Fibroblast of pulmonary artery (primary cell): ENCODE measurements at places on chromosomes 12 and 14.

DNA sequence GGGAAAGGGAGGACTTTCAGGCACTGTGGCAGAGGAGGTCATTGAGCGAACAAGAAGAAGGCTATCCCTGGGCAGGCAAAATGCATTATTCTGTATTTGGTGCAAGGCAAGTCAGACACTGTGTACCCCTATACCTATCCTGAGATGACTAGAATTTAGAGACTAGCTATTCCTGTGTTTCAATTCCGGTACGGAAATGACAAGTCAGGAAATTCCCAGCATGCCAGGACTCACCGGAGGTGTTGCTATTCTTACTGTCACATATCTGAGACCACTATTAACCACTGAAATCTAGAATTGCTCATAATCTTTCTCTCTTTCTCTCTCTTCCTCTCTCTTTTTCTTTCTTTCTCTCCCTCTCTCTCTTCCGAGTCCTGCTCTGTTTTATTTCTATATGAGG lies 297.1 kb downstream of the PDZRN4 start:
- DNase-seq: peak; percentile 3

DNA sequence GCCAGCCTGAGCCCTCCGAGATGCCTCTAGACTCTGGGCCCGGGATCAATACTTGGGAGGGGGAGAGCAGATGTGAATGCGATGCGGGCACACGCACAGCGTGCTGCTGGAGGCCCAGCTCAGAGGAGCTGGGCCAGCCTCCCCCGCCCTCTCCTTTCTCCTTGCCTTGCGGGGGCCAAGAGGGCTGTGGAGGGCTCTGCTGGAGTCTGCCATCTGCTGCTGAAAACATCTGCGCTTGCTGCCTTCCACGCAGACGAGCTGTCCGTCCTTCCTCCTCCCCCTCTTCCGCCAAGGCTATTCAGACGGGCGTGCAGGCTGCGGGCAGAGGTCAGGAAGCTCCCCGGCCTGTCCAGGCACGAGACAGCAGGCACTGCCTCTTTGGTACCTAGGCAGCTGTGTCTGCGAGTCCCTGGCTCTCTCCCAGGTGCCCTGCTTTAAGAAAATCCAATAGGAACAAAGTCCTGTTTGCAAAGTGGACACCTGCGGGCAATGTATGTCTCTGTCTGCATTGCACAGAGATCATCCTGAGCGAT lies 75.2 kb downstream of the SPRING1 start:
- DNase-seq: no peak

- no peak for DNase-seq
Observed at GRCh38 chr14:66152747-66153146, 333.4 kb upstream of the CCDC196 start.

DNA sequence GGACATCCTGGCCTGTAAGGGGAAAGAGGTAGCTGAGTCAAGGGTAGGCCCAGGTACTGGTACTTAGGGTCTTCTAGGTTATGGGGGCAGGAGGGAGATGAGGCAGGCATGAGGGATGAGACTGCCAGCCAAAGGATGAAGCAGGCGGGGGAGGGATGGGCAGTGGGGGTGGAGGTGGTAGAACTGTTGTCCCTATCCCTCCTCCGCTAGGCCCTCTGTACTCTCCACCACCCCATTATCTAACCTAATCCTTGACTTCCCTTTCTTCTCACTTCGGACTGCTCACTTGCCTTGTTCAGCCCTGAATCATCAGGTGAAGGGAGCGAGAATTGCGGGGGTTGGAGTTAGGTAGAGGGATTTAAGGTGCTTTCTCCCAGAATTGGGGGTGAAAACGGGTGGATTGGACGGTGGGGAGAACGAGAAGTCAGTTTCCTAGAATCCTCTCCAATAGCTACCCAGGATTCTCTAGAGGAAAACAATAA lies 562 bp downstream of the PAN2 start:
- no peak for DNase-seq

- DNase-seq: peak; percentile 48
Observed at GRCh38 chr12:93802698-93803423, 125.7 kb downstream of the CRADD start.

DNA sequence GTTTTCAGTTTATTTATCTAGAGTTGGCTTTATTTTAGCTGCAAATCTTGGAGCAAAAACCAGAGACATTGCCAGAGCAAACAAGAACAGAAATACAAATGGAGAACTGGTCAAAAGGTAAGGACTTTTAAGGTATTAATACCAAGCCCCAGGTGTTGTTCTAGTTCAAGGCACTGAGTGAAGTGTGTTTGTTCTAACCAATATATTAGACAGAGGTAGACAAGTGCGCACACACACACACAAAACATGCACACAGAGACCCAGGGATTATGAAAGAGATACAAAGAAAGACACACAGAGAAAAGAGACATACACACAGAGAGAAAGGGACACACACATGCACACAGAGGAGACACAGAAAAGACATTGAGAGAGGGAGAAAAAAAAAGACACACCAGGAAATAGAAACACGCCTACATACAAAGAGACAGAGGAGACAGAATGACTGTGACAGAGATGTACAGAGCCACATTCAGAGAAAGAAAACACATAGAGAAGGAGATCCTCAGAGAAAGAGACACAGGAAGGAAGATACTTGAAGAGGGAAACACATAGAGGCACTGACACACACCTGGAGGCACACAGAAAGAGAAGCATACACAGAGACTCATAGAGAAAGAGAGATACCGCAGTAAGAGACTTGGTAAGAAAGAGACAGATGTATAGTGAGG lies 50.2 kb downstream of the MIPOL1 start:
- no peak for DNase-seq

DNA sequence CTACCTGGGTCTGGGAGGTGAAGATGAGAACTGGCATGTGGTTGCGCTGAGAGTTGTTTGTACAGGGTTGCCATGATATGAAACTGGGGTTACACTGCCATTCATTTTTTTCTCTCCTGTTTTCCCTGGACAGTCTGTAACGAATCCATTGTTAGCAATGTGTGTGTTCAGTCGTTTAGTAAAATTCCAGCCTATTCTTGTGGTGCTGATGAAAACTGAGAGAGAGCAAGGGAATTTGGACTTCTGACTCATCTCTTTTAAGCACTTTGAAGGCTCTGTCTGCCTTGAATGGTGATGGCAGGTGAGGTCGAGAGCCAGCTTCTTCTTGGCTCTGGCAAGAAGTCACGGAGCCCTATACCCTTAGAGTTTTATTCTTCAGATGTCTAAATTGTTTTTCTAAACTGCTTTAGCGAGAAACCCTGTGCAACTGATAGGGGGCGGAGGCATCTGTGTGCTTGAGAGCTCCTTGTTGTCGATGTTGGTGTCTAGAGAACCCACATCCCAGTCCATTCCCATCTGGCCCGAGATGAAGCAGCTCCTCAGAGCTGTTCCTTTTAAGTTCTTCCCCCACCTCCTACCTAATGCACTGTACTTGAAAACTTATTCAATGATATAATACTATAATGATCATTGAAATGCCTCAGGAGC lies 204.4 kb downstream of the TMX1 start:
- DNase-seq: no peak

GRCh38 chr14:36315159-36315853 lies 5.1 kb downstream of the MBIP start:
- no peak for DNase-seq

DNA sequence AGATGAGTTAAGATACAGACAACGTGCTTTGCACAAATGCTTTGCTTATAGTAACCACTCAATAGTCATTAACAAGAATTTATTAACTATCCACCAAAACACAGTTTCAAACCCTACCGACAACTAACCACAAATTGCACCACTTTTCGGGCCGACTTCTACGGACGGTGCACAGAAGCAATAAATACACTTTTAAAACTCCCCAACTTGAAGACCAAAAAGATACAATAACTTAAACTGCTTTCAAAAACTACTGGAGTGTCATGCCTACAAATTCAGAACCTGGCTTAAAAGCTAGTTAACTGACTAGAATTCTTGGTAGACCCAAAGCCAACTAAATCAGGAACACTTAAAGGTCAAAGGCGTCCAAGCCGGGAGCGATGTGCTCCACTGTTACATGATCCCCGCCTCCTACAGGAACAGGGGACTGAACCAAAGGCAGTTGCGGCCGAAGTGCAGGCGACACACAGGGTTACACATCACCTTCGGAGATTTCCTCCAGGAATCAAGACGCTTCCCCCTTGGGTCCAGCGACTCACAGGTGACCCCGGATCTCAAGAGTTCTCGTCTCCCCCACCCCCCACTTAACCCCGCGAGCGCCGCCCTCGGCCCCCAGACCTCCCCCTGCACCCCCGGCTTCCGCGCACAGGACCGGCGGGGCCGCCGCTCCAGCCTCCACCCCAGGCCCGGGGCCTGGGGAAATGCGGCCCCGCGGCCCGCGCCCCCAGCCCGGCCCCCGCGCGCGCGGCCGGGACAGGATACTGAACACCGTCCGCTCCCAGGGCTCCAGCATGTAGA lies 507 bp downstream of the SPTSSA start:
- DNase-seq: peak; percentile 51

DNA sequence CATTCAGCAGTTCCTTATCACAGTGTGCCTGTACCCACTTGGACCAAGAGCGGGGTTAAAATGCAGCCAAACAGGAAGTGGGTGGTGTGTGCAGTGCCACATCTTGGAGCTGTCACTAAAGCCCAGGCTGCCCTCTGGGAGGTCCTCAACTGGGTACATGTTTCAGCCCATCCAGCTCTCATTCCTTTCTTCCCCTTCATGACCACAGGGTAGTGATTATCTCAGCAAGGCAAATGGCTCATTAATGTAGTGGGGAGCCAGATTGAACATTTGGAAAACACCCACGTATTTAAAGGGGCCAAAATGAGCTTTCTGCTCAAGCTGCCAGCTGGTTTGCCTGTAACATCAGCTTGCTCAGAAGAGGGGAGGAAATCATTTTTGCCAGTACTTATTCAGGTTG lies 210.8 kb upstream of the BTG1 start:
- DNase-seq: no peak

DNA sequence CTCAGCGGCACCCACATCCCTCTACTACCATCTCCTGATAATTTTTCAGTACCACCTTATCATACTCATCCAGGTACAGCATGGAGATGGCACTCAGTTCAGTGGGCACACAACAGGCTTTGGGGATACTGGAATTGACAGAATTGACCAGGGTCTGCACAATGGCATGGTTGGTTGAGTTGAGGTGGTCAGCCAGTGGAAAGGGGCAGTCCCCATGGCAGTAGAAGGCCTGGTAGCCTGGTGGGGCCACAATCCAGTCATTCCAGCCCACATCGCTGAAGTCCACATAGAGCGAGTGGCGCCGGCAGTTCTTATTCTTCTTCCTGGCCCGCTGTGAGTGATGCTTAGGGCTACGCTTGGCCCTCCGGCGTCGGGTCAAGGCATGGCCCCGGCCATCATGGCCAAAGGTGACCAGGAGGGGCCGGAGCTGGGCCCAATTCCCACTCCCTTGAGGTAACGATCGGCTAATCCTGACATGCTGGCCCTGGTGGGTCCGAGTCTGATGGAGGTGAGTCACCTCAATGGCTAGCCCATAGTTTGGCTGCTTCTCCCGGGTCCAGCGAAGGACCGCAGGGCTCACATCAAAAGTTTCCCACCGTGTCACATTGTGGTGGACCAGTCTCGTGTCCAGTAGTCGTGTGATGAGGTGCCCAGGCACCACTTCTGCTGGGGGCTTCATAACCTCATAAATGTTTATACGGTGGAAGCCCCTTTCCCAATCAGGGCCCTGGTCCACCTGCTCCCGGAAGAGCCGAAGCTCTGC lies 6.4 kb downstream of the BMP4 start:
- DNase-seq: no peak

- DNase-seq: no peak
Observed at GRCh38 chr14:29941401-29941800, 13.8 kb upstream of the PRKD1 start.

GRCh38 chr12:47391566-47391965 lies 311.8 kb upstream of the AMIGO2 start:
- no peak for DNase-seq

DNA sequence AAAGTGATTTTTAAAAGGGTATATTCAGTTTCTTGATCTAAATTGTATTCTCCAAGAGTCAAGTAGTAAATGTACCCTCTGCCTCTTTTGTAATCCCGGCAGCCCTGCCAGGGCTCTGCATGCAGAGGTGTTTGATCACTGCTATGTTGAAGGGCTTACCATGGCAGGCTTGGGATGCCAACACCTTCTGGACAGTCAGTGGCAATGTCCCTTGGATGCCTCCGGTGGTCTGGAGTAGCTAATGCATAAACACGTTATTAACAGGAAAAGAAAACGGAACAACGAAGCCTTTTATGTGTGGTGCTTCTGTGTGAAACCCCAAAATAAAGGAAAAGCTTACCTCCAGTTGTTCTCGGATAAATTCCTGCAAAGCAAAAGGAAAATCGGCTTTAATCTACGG lies 19.9 kb downstream of the EIF2B2 start:
- DNase-seq: peak; percentile 20

DNA sequence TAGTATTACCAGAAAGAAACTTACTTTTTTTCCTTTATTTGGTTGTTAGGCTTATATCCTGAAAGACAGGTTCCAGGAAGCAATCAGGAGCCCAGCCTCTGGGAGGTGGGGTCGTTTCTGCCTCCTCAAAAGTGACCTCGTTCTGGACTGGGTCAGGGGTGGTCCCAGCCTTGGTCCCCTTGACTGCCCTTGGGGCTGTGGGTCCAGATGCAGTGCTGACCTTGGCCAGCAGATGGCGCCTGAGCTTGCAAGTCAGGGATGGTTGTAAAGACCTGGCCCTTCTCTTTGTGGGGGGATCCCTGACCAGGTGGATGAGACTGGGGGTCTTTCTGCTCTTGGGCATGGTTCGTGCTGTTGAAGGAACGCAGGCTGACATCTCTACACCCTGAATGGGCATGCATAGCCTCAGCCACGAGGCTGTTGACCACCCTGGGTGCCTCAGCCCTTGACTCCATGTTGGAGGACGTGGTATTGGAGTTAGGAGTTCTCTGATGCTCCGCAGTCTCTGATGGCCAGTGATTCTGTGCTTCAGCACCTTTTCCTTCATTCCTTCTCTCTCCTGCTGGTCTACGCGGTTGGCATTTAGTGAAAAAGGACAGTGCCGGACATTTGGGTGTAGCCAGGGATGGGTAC lies 62.4 kb downstream of the ADCK1 start:
- DNase-seq: peak; percentile 69

DNA sequence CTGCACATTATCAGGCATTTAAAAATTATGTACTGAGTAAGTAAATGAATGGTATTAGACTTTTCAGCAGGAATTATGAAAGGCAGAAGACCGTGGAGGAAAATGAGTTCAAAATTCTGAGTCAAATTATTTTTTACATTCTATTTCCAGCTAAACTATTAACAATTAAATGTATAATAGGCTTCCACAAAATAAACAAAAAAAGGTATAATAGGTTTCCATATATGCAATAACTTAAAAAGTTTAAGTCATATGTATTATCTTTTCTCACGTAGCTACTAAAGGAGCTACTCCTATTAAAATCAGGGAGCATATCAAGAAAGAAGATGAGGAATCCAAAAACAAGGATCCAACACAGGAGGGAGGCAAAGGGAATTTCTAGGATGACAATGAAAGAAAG lies 11.4 kb upstream of the VCPKMT start:
- no peak for DNase-seq
